ENCODE measurements at places on chromosomes 2 and 18. TPM values are rescaled to one million over a fixed set of nuclear protein-coding genes. Genes with fewer than 3 reads are reported as not detected.

DNA sequence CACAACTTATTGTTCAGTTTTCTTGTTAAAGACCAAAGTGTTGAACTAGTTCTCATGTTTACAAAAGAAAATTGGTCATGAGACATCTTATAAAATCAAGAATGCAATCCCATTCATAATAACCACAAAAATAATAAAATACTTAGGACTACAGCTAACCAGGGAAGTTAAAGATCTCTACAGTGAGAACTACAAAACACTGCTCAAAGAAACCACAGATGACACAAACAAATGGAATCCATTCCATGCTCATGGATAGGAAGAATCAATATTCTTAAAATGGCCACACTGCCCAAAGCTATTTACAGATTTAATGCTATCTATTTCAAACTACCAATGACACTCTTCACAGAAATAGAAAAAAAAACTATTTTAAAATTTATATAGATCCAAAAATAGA lies 1354.8 kb upstream of the CDH2 start:
- H3K36me3 ChIP-seq: no peaks in the 10 kb centered on the region
- no peak for DNase-seq
- H3K4me3 ChIP-seq: no peak overlapping the region
- no peaks in the 10 kb centered on the region for H3K27me3 ChIP-seq
- H3K27ac ChIP-seq: no peak overlapping the region

GRCh38 chr2:159708066-159708760 lies 4.1 kb upstream of the MARCHF7 start:
- H3K27ac ChIP-seq: no peak overlapping the region
- no peaks in the 10 kb centered on the region for H3K36me3 ChIP-seq
- H3K27me3 ChIP-seq: no peaks in the 10 kb centered on the region
- no peak for DNase-seq

DNA sequence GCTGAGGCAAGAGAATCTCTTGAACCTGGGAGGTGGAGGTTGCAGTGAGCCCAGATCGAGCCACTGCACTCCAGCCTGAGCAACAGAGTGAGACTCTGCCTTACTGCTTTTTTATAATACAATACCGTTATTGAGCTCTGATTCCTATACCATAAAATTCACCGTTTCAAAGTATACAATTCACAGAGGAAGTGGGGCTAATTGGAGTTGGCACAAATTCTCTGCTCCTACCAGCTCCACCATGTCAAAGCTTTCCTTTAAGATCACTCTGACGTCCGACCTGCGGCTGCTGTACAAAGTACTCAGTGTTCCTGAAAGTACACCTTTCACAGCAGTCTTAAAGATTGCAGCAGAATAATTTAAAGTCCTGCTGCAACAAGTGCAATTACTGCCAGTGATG lies 29.6 kb upstream of the CYBRD1 start:
- DNase-seq: no peak
- no peaks in the 10 kb centered on the region for H3K4me1 ChIP-seq
- H3K27me3 ChIP-seq: no peaks in the 10 kb centered on the region
- no peaks in the 10 kb centered on the region for H3K36me3 ChIP-seq

GRCh38 chr2:173021939-173022371 lies 53.7 kb upstream of the MAP3K20 start:
- H3K27me3 ChIP-seq: no peaks in the 10 kb centered on the region
- no peaks in the 10 kb centered on the region for H3K4me1 ChIP-seq
- no peak overlapping the region for H3K27ac ChIP-seq
- peak; percentile 46 for DNase-seq
- H3K4me3 ChIP-seq: no peak overlapping the region
- no peaks in the 10 kb centered on the region for H3K36me3 ChIP-seq

- no peak overlapping the region for H3K27ac ChIP-seq
- no peaks in the 10 kb centered on the region for H3K4me1 ChIP-seq
- no peak for DNase-seq
- H3K4me3 ChIP-seq: no peak overlapping the region
Measured at GRCh38 chr2:172090044-172090961, 5.0 kb downstream of the DLX1 start.

GRCh38 chr2:185665251-185665814 lies 73.3 kb upstream of the FSIP2 start:
- no peak for DNase-seq
- no peaks in the 10 kb centered on the region for H3K36me3 ChIP-seq
- H3K27ac ChIP-seq: no peak overlapping the region
- no peak overlapping the region for H3K4me3 ChIP-seq
- no peaks in the 10 kb centered on the region for H3K27me3 ChIP-seq
- H3K4me1 ChIP-seq: no peaks in the 10 kb centered on the region

DNA sequence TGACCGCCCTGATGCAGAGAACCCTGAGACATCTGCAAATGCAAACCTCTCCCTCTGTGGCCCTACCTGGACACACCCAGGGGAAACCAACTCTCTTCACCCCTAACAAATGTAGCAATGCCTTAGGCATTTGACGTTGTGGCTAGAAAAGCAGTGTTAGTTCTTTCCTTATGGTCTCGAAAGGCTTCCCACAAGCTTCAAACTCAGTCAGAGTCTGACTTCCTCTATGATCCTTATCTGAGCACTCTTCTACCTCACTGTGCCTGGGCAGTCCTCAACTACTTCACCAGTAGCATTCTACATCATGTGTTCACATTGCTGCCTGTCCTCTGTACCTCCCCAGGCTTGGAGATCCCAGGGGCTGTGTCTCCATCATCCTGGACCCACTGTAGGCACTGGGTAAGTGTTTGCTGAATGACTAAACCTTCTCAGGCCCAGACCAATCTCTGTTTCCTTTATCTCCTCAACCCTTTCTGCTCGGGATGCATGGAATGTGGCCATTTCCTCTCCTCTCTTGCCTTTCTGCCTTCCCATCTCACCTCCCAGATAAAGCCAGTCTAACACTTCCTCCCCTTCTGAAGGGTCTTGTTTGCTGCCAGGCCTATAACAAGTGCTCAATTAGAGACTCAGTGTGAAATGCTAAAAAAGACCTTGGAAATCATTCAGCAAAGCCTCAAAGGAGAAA lies 91.7 kb upstream of the ACAA2 start:
- no peaks in the 10 kb centered on the region for H3K27me3 ChIP-seq
- H3K4me3 ChIP-seq: no peak overlapping the region
- no peak for DNase-seq
- H3K4me1 ChIP-seq: no peaks in the 10 kb centered on the region
- H3K36me3 ChIP-seq: no peaks in the 10 kb centered on the region
- H3K27ac ChIP-seq: no peak overlapping the region

DNA sequence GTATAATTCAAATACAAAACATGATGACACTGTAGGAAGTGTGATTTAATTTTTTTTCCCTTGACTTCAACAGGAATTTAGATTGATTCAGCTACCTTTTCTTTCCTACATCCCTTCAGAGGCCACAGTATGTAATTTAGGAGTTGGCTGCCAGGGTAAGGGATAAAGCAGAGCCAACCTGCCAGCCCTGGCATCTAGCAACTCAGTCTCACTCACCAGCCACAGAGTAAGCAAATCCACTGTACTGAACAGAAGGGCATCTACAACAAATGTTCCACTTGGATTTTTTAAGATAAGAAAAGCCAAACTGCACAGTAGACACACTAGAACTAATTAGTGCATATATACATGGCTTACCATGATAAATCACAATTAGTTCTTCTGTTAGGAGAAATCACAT lies 54.3 kb upstream of the PEX13 start:
- no peak overlapping the region for H3K4me3 ChIP-seq
- H3K27me3 ChIP-seq: no peaks in the 10 kb centered on the region
- DNase-seq: no peak
- no peaks in the 10 kb centered on the region for H3K4me1 ChIP-seq
- H3K27ac ChIP-seq: no peak overlapping the region

GRCh38 chr2:230913406-230914143 lies 11.5 kb downstream of the GPR55 start:
- DNase-seq: peak; percentile 39
- H3K36me3 ChIP-seq: no peaks in the 10 kb centered on the region
- peaks cover 3% of the 10 kb centered on the region for H3K27me3 ChIP-seq

GRCh38 chr2:38039121-38039910 lies 36.6 kb downstream of the CYP1B1 start:
- no peaks in the 10 kb centered on the region for H3K36me3 ChIP-seq
- H3K27me3 ChIP-seq: peaks cover 29% of the 10 kb centered on the region
- H3K27ac ChIP-seq: no peak overlapping the region
- H3K4me3 ChIP-seq: no peak overlapping the region
- peak; percentile 74 for DNase-seq

DNA sequence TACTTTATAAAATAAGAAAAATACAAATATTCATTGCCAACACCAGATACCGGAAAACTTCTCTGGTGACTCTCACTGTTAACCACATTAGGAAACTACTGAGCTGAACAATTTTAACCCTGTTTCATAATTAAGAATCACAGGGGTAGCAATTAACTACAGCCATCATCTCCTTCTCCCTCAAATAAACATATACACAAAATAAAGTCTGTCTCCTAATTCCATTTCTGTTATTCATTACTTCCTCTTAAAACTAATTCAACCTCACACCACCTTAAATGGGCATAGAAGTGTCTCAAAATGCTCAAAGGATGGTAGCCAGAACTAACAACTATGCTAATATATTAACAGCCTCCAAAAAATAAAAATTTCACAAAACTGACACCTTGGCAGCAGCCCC lies 60.7 kb downstream of the ACVR1 start:
- no peaks in the 10 kb centered on the region for H3K27me3 ChIP-seq
- no peak overlapping the region for H3K27ac ChIP-seq

DNA sequence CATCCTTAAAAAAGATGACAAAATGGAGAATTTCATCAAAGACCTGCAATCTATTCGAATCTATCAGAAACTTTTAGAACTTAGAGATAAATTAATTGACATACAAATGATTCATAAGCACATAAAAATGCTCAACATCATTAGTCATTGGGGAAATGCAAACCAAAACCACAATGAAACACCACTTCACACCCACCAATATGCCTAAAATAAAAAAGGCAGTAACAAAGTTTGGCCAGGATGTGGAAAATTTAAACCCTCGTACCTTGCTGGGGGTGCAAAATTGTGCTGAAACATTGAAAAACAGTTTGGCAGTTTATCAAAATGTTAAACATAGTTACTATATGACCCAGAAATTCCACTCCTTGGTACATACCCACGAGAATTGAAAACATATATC lies 11.5 kb upstream of the EIF2AK3 start:
- no peaks in the 10 kb centered on the region for H3K36me3 ChIP-seq
- H3K4me3 ChIP-seq: no peak overlapping the region
- peaks cover 3% of the 10 kb centered on the region for H3K4me1 ChIP-seq

DNA sequence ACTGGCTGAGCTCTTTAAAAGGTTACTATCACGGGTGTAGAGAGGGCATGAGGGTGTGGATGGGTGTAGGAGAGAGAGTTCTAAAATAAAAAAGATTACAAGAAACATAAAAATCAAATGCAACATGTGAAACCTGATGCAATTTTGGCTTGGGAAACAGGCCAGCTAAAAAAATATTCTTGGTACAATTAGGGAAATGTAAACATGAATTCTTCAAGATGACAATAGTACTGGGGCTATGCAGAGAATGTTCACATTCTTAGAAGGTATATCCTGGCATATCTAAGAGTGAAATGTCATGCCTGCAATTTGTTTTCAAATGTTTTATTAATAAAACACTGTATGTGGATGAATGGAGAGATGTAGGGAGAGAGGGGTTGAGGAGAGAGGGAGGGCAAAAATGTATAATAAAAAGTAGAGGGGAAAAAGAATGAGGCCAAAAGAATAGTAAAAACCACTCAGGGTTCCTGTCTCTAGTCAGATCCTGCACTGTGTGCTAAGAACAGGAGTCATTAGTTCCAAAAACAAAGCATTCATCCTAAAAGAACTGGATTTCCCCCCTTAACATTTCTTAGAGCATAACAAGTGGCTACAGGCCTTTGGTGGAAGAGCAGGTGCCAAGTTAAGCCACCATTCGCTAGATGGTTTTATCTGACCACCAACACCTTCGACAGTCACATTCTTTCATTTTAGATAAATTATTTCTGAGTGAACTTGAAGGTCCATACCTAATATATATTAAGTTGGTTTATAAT lies 77.3 kb downstream of the LPIN2 start:
- DNase-seq: peak; percentile 30
- peaks cover 43% of the 10 kb centered on the region for H3K36me3 ChIP-seq
- H3K27me3 ChIP-seq: no peaks in the 10 kb centered on the region
- no peaks in the 10 kb centered on the region for H3K4me1 ChIP-seq
- no peak overlapping the region for H3K27ac ChIP-seq

DNA sequence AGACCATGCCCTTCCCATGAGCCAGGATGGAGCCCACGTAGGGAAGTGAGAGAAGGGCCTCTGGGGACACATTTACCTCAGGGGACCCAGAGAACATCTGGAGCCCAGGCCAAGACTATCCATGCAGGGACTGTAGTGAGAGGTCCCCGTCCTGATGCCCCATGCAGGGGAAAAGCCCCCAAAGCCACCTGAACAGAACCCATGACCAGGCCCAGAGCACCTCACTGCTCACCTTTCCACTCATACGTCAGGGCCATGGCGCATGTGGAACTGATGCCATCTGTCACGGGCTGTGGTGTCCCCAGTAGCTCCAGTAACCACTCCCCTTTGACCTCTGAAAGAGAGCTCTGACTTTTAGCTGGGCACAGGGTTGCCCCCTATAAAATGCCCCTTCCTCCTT lies 106.5 kb upstream of the TEX51 start:
- H3K27me3 ChIP-seq: no peaks in the 10 kb centered on the region
- no peaks in the 10 kb centered on the region for H3K4me1 ChIP-seq
- no peaks in the 10 kb centered on the region for H3K36me3 ChIP-seq

DNA sequence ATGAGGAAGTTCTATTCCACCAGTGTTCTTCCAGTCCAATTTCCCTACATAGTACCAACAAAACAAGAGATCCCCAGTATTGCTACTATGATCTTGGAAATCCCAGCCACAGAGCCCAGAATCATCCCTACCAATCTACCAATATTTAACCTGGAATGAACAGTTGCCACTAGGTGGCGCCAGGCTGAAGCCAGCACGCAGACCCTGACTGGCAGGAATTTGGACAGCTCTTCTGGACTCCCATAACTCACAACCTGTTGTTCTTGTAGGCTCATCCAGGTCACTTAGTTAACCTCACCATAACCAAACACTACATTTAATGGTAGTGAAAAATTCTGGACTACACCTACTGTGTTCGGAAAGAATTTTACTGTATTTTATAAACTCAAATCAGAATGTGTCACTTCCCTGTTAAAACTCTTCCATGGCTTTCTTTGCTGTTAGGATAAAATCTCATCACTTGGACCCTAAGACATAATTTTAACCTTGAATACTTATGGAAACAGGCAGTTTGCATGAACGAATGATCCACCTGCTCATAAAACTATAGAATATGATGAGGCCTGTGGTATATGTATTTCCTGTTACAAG lies 59.8 kb upstream of the SLC38A11 start:
- no peaks in the 10 kb centered on the region for H3K4me1 ChIP-seq
- no peaks in the 10 kb centered on the region for H3K36me3 ChIP-seq
- DNase-seq: peak; percentile 84
- no peaks in the 10 kb centered on the region for H3K27me3 ChIP-seq
- no peak overlapping the region for H3K27ac ChIP-seq

Gene PRKRA
- total RNA-seq: 63.2 TPM

Gene UGT1A3
- not detected for total RNA-seq

Gene EPB41L3
- 886 TPM for total RNA-seq

Gene ANKRD62
- total RNA-seq: not detected

Gene TMEM87B
- 4.6 TPM for total RNA-seq

Gene MC5R
- total RNA-seq: not detected

Gene SLC9A2
- 0.18 TPM for total RNA-seq

Gene FKBP1B
- 43.1 TPM for total RNA-seq
